AG09309 (cell line): ENCODE measurements at places on chromosomes 6 and 20.

DNA sequence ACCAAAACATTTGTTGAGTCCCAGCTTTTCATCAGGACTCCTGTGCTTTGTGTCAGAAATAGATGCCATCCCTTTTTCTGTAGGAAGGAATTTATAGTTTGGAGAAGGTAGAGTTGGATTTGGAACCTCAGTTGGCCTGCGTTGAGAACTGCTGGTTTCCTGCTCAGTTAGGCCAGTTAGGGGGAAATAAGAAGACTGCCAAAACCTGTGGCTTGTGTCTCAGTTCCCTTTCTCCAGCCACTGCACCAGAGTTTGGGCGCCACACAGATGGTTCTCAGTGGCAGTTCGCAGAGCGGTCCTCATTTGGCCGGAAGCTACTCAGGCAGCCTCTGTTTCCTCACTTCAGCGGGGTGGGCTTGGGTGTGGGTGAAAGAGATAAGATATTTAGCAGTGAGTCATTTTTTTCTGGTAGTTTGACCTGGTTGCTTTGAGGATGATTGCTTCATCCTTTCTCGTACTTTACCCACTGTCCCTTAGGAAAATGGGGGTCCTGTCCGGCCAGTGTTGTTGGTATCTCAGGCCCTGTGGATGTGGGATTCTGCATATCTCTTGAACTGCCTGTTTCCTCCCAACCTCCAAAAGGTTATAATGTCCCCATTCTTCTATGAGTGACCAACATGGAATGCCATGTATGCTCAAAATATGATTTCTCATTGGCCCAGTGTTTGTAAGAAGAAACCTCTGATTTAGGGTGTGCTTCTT lies 53.7 kb downstream of the JARID2 start:
- DNase-seq: no peak

DNA sequence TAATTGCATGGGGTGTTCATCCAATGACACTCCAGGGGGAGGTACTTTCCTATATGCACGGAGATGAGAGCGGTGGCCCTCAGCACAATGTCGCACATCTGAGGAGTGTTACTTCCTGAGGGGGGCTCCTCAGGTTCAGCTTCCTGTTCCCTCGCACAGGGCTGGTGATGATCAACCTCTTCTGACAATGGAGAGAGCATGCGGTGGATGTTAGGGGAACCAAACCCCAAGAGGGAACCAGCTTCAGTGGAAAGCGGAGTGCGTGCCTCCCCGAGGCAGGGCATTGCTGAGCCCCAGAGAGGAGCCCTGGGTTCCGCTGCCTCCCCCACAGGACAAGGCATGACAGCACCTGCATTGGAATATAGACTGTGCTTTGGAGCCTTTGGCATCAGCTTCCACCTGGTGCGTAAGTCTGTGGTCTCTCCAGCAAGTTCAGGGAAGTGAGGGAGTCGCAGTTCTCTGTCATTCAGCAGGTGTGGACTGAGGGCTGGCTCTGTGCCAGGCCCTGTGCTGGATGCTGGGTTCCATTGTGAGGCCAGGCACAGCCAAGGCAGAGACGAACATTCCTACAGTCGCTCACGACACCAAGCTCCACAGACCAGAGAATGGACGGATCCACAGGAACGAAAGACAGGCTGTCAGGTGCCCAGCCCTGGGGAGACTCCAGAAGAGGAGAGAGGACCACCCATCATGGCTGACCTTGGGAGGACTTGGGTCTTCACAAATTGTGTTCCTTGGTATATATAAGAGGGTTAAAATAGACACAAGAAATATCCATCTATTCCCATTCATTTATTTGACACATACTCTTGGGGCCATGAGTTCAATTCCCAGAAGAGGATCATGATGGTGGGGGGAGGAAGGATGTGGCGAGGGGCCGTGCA lies 3.9 kb upstream of the ZNF831 start:
- no peak for DNase-seq

- no peak for DNase-seq
Measured at GRCh38 chr20:30811885-30812671, 445.4 kb upstream of the DEFB115 start.

- DNase-seq: no peak
Measured at GRCh38 chr6:154960299-154960843, 34.7 kb upstream of the TIAM2 start.

DNA sequence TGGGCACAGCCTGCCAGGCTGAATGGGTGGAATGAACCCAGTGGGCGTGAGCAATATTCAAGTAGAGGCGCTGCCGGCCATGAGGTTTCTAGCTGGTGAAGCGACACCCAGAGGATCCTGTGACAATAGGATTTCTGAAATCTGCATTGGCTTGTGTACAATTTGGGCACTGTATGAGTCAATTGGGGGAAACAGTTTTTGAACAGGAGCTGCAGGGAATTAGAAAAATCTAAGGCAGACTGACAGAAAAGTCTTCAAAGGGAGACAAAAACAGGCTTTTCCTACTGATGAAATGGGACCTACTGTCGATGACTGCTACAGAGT lies 148.8 kb upstream of the PROKR2 start:
- no peak for DNase-seq

GRCh38 chr6:30319146-30319835 lies 7.4 kb upstream of the TRIM39 start:
- no peak for DNase-seq

DNA sequence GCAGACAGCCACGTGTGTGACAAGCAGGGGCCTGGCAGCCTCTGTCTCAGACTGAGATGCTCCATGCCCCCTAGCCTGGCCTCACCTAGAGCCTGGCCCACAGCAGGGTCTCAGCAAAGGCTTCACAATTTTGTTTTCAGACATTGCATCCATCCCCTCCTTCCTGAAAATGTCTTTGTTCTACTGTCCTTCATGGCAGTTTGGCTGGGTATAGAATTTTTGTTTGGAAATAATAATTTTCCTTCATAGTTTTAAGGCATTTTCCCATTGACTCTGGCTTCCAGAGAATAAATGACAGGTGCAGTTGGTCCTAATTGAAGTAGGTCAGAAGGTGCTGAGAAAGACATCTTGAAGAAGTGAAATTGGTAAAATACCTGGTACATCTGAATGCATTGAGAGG lies 216.2 kb downstream of the EYA2 start:
- no peak for DNase-seq

GRCh38 chr20:37388831-37389230 lies 42.9 kb downstream of the SRC start:
- no peak for DNase-seq

DNA sequence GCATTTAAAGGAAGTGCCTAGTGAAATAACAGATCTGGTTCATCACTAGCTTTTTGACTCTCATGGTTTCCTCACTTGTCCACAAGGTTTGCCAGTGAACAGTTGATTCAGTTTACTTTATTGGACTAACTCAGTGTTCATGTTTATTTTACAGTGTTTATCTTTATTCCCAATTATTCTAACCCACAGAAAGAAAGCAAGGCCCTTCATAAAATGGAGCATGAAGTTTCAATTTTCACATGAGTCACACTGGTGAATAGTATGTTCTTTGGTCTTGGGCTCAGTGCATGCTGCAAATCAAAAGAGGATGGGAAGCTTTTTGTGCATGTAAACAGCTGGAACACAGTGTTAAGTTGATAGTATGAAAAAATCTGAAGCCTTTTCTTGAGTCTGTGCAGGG lies 217.6 kb upstream of the HDDC2 start:
- no peak for DNase-seq

- DNase-seq: no peak
Measured at GRCh38 chr20:50182346-50182745, 8.3 kb upstream of the CEBPB start.

GRCh38 chr20:46488451-46488850 lies 24.9 kb downstream of the ZNF334 start:
- no peak for DNase-seq

- no peak for DNase-seq
Measured at GRCh38 chr20:44703183-44703925, 11.8 kb upstream of the CCN5 start.

DNA sequence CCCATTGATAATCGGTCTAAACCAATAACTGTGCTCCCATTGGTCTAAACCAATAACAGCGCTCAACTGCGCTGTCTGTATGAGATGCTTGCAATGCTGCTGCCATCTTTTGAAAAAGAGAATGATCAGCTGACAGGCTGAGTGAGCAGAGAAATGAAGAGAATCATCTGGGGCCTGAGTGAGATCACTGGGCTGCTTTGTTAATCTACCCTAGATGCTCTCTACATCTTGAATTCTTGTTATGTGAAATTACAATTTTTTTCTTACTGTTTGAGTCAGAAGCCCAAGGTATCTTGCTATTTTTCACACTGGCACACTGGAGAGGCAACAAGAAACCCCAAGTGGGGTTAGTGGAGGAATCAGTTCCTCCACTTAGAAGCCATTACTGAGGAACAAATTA lies 91.5 kb upstream of the GCM1 start:
- no peak for DNase-seq

GRCh38 chr6:13038315-13038714 lies 290.0 kb downstream of the TBC1D7 start:
- DNase-seq: no peak

DNA sequence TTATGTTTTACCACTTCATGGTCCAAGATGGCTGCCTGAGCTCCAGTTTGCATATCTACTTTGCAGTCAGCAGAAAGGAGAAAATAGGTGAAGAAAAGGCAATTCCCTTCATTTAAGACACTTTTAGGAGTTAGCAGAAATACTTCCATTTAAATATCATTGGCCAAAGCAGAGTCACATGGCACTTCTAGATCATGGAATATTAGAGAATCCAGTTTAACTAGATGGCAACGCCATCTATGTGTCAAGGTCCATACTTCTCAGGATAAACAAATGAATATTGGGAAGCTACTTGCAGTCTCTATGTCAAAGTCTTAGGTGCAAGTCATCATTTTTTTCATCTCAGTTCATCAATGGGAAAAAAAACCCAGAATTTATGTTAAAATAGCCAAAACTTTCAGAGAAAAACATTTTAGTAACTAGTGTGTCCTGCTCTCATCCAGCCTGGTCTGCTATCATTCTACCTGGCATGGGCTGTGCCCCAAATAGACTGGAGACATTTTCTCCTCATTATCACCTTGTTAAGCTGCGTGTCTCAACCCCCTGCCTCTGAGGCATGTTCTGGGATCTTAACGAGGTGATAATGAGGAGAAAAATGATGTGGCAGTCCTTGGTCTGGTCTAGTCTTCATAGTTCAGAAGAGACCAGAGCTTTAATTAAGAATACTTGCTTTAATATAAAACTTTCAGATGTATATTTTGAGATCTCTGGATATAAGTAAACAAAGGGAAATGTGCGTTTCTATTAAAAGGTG lies 227.3 kb downstream of the TBX18 start:
- no peak for DNase-seq

DNA sequence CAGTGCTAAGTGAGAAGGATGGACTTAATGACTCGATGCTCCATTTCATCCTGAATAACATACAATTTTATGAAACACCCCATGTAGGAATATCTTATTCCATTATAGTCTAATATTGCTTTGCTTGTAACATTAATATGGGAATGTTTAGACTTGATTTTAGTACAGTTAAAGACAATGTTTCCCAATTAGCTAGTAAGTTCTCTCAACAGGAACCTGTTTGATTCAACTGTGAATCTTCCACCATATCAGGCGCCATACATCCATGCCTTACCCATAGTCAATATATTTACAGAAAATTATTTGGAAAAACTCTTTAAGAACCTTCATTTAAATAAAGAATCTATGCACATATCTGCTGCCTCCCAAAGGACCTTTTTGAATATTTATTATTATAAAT lies 3.3 kb downstream of the NDRG3 start:
- DNase-seq: no peak

DNA sequence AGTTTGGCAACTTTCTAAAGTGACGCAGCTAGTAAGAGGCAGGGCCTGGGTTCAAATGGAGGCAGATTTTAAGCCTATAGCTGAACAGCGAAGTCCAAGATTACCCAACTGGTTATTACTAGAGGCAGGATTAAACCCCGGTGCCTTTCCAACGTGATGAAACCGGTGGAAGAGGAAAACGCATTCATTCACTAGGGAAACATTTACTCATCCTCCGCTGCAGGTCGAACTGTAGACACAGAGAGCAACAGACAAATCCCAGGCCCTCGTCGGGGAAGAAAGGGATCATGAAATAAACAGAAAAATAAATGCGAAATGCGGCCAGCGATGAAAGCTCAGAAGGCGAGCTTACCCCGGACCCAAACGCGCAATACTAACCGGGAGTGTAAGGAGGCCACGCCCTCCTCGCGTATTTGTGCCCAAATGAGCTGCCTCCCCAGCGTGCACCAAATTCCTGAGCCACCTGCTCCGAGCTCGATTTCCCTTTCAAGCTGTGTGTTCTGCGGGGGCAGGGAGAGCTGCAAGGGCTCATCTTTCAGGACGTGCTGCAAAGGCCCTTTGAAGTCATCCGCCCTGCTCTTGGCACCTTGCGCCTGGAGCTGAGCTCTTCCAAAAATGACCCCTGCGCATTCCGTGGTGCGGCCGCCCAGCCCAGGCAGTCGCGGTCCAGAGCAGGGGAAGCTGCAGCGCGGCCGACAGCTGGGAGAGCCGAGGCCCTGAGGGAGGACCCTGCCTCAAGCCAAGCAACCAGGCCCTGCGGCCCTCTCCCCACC lies 46.9 kb downstream of the PDYN start:
- no peak for DNase-seq

- DNase-seq: no peak
Measured at GRCh38 chr20:53001498-53002301, 29.5 kb downstream of the TSHZ2 start.

GRCh38 chr6:137349856-137350830 lies 131.0 kb upstream of the IFNGR1 start:
- DNase-seq: no peak

GRCh38 chr6:125944434-125944816 lies 12.1 kb upstream of the HINT3 start:
- no peak for DNase-seq

DNA sequence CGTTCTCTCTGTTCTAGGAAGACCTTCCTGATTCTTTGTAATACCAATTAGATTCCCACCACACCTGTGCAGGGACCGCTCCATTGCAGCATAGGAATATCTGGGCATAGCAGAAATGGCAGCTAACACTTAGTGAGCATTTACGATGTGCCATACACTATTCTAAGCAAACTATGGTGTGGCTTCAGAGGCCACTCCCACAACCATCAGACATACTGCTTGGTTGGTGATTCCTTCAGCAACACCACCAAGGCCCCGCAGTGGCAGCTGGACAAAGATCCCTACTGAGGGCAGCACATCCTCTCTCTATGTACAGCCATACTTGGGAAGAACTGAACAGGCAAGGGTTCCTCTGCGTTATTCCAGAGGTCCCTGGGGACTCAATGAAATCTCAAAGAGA lies 6.2 kb downstream of the KCNK5 start:
- no peak for DNase-seq

- DNase-seq: no peak
Measured at GRCh38 chr6:24565196-24565595, 70.4 kb downstream of the ALDH5A1 start.
